ENCODE measurements at places on chromosomes 7 and 10.
A peak's percentile ranks its signal among the peaks of the same experiment; 100 is the strongest.

- DNase-seq: no peak
Measured at GRCh38 chr7:66050337-66050957, 25.2 kb upstream of the ASL start.

- DNase-seq: no peak
Measured at GRCh38 chr10:78231939-78232338, 198.3 kb downstream of the RPS24 start.

- DNase-seq: peak; percentile 77
Measured at GRCh38 chr7:12257582-12257981, 46.5 kb downstream of the TMEM106B start.

GRCh38 chr7:112199672-112200071 lies 6.5 kb downstream of the DOCK4 start:
- no peak for DNase-seq

DNA sequence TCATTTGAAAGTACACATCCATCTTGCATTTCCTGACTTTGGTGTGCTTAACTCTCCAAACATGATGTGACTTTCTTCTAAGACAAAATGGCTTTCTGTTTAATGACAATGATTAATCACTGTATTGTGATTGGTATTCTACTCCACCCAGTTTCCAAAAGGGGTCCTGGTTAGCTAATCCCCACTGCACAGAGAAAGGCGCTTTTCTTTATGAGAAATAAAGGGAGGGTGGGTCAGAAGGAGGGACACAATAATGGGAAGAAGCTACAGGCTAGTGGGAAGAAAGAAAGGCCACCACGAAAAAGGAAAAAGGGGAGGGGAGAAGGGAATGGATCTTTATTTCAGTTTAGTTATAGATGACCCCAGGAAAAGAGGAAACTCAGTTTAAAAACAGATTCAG lies 69.2 kb downstream of the PRTFDC1 start:
- no peak for DNase-seq

DNA sequence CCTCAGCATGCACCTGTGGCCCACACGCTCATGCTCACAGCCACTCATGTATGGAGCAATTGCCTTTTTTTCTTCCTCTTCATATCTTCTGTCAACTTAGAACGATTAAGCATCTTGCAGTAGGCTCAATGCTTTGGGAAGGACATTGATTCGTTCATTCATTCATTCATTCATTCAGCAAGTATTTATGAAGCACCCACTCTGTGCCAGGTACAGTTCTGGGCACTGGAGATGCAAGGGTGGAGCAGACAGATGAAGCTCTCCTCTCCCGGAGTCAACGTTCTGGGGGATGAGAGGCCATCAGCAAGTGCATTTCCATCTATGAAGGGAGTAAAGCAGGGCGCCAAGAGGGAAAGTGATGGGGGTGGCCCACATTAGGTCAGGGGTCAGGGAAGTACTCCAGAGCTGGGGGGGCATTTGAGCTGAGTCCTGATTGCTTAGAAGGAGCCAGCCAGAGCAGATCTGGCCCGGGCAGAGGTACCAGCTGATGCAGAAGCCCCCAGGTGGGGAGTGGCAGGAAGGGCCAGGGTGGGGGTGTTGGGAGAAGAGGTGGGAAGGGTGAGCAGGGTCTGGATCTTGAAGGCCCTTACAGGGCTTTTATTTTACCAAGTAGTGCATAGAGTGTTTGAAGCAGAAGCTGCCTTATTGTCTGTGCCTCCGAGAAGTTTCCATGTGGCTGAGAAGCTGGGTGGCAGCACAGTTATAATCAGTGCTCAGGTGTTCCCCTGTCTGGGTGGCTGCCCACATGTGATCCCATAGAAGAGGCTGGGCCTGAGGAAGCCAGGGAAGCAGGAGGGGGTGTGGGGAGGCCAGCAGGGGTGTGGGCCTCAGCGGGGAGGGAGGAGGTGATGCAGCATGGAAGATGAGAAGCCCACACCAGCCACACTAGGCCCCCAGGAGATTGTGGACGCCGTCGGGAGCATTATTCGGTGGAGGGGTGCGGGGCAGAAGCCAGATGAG lies 36.2 kb downstream of the CHST3 start:
- no peak for DNase-seq
